Kidney (tissue), 22 donors: ENCODE measurements at places on chromosomes 5 and 9.

GRCh38 chr5:84237126-84237525 is 147.6 kb downstream of the EDIL3 start:
- DNase-seq: no peak

DNA sequence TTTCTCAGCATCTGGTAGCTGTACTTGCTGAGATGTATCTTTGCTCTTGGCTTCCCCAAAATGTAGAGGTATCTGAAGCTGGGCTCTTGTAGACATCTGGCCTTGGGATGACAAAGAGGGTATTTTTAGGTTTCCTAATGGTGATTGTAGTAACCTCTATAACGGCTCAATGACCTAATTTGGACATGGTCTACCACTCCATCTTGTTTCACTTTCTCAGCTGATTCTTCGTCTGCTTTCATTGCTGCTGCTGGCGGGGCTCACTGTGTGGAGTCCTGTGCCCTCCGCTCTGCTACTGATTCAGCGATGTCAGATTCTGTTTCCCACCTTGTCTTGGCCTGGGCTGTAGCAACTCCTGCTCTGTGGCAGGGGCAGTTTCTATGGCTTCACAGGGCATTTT is 12.7 kb upstream of the MARCHF11 start:
- DNase-seq: no peak

GRCh38 chr9:88738709-88739108 is 203.7 kb downstream of the NXNL2 start:
- DNase-seq: no peak

DNA sequence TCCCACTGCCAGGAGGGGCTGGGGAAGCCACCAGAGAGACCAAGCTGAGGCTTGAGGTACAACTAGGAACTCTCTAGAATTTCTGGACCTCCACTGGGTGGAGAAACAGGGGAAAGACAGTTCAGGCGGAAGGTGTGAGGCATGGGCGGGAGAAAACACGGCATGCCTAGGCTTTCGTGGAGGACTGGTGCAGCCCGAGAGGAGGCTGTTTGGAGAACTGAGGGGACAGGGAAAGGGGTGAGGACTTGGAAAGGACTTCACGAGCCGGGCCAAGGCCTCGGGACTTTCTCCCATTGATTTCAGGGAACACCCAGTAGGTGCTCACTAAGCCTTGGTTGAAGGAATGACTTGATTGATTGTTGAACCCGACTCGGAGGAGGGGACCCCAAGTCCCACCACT is 9.5 kb upstream of the ADGRD2 start:
- no peak for DNase-seq

DNA sequence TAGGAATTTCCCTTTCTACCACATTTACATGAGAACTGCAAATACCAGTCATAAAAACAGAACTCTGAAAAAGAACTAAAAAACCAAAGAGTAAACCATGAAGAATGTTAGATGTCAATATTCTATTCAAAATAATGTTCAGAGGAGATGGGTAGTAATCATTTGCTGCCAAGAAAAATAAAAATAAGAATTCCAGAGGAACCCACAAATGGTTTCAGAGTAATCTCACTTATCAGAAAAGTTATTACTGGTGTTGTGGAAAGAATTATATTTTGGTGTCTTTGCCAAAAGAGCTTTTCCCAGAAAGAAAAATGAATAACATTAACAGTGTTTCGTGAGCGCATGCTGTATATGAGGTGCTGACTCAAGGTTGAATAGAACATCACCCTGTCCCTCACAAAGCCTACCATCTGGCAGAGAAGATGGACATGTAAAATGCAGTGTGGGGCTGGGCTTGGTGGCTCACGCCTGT is 35.6 kb downstream of the GPR21 start:
- DNase-seq: no peak

GRCh38 chr5:68240771-68241170 is 25.2 kb downstream of the PIK3R1 start:
- no peak for DNase-seq

DNA sequence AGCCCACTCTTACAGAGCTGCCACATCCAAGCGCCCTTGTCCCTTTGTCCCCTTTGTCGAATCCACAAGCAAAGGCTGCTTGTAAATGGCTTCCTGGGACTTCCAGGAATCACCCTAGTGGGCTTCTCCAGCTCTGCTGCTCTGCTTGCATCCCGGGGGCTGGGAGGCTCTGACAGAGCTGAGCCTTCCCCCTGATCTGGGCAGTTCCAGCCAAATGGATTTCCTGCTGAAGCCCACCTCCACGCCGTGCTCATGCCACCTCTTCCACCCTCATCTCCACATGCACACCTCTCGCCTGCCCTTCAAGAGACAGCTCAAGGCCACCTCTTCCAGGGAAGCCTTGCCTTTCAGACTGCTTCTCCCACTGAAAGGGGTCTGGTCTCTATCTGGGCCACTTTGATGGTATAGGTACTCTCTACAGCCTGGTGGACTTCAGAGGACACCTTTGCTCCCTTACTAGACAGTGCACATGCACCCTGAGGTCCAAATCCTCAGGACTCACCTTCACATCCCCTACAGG is 106.2 kb downstream of the LHFPL2 start:
- DNase-seq: no peak

DNA sequence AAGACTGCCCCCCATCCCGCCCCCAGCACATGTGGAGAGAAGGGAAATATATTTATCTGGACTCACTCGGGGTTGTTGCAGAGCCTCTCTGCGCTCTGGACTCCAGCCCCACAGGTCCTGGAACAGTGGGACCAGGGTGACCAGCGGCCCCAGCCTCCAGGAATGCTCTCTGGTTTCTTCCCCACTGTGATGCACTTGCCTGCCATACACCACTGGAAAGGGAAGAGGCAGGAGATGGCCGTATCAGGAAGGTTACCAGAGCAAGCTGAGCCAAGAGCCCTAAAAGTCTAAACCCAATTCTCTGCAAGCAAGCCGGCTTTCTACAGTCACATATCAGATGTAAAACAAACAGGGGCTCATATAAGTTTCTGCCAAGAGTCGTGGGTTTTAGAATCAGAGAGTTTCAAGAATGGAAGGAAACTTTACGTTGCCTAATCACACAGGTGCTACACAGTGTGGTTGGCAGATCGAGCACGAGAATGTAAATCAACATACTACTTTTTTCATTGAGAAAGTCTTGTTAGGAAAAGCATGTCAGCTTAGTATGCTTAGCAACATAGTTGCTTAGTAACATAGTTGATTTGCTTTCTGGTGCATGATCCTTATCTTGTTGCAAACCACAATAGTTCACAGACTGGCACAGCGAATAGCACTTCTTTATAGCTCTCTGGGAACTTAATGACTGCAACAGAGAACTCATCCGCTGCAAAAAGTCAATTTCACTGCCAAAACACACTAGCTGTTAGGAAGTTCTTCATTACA is 201.2 kb downstream of the TARS1 start:
- peak; percentile 46 for DNase-seq

GRCh38 chr5:75387806-75388205 is 50.8 kb downstream of the HMGCR start:
- DNase-seq: no peak

DNA sequence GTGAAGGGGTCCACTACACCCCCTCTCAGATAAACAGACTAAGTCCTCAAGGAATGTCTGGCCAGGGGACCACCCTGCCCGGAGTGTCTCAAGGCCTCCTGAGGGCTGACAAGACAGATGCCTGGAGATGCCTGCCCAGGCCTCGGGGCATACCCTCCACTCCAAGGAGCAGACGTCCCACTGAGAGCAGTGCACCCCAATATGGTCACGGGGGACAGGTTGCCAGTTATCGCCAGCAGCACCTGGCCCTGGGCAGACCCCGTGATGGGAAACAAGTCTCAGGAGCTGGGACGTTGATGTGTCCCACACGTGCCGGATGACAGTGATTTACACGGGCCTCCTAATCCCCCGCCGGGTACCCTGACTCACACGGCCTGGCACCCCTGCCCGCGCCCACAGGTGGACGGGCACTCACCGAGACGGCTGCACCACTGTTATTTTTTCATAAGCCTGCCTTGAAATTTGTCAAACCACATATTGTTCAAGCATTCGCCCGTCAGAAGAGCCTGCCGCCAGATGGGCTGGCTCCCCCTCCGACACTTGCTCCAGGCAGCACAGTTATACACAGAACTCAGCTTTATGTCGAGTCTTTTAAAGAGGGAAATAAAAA is 43.9 kb downstream of the BARX1 start:
- no peak for DNase-seq
